ENCODE measurements at places on chromosomes 5 and 9.

DNA sequence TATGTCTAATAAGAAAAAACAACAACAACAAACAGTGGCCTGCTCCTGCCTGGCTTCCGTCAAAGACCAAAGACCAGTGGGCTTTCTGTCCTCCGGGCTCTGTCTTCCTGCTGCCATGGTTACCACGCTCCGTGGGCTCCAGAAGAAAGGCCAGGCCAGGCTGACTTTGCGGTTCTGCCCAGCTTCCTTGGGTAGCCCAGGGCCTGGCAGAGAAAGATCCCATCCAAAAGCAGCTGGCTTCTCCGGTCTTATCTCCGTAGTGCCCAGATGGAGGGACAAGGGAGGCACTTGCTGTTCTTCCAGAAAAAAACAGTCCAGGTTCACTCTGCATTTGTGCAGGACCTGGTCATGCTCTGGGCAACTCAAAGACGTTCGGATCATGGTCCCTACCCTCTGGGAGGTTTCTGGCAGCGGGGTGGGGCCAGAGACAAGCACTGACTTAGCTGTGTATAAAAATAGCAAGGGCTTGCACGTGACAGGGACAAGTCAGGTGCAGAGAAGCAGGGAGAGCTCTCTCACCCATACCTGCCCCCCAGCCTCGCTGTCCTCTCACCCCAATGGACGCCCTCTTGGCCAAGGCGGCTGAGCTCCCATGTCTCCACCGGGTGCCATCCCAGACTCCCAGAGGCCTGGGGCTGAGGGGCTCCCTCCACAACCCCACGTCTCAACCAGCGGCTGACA, 212.2 kb downstream of the C9orf50 start:
- no peak for DNase-seq

DNA sequence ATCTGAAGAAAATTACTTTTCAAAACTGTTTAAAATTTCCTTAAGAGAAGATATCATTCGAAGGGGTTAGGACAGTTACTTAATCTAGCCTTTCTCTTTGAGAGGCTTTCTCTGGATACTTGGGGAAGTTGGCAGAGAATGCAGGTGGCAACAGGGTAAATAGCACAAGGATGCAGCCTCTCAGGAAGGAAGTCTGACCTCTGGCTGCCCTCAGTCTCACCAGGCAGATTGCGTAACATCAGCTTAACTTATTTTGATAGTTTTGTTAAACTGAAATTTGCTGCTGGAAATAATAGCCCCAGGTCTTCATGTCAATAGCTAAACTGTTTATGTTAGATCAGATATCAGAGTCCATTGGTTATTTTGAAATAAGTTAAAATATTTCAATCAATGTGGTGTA, 20.4 kb downstream of the CCDC192 start:
- DNase-seq: no peak

DNA sequence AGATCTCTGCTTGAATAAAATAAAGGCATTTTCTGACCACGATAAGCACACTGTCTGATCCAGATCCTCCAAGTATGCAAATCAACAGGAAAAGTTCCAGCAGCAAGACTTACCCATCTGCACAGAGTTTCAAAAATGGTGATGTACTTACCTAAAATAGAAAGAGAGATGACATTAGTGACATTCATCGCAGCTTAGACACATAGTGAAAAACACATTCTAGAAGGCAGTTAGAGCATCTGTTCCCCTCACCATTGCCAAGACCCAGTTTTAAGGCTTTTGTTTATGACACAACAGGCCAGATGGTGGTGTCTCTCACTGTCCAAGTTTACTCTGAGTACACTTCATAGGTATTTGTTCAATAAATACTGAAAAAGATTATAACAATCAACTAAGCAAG, 207.7 kb downstream of the PDE4D start:
- DNase-seq: no peak

- DNase-seq: no peak
Observed at GRCh38 chr9:105255421-105255820, 11.0 kb downstream of the SLC44A1 start.

DNA sequence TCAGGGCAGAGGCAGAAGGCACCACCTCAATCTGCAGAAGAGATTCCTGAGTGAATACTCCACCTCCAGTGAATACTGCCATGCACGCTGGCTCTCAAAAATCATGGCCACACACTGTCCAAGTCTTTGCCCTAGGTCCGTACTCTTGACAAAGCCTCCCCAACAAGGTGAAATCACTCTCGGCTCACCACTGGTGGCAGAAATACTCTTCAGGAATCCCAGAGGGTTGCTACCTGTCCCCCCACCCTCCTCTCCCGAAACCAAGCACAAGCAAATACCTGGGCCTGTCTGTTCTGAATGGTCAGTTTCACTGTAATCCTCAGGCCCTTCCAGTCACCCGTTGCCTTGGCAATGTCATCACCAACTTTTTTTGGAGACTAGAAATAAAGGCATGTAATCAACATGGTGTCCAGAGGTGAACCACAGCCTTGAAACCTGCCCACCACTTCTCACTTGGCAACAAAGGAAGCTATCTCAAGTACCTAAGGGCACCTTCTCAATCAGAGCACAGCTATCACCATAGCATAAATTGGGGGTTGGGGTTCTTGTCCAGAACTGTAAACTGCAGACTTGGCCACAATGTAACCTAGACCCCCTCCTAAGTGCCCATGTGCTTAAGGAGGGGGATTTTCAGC, 1.8 kb downstream of the RPL12 start:
- DNase-seq: no peak

All from cortex of kidney (tissue), 1 donor.